GM23338 (cell line): ENCODE measurements at places on chromosomes 7 and 10.

GRCh38 chr10:36488579-36488978 lies 636.8 kb upstream of the ANKRD30A start:
- DNase-seq, result no peak

DNA sequence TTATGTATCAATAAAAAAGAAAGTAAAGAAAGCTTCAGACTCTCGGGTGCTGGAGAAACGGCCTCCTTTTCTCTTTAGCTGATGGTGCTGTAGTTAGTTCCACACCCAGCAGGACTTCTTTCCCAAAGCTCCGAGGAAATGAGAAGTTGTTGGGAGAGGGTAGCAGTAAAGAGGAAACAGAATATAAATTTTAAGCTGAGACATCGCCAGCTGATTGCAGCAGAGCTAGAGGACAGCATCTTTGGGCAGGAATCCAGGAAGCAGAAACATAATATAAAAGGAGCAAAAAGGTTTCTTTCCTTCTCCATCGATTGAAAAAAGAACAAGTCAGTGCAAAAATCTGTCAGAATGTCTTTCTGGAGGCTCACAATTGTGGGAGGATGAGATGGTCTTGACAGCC lies 616.9 kb upstream of the FOXK1 start:
- DNase-seq, result no peak

DNA sequence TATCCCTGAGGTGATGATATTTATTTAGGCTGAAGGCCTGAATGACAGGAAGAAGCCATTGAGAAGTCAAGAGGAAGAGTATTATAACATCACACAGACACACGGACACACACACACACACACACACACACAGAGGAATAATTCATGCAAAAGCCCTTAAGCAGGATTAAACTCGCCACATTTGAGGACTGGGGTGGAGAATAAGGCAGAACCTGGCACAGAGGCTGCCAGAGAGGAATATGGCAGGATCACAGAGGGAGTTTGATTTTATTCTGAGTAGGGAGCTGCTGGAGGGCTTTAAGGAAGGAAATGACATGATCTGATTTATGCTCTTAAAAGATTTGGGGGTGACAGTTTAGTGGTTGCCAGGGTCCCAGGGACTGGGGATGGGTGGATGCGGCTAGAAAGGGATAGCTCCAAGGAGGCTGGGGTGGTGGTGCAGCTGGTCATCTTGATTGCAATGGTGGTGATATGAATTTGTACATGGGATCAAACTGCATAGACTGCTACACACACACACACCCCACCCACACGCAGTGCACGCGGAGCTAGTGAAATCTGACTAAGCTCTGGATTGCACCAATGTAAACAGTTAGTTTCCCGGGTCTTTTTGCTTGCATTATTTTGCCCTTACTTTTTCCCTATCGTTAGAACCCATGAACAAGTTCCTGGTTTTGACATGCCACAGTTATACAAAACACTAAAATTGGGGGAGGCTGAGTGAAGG lies 11.2 kb downstream of the SMURF1 start:
- no peak for DNase-seq

DNA sequence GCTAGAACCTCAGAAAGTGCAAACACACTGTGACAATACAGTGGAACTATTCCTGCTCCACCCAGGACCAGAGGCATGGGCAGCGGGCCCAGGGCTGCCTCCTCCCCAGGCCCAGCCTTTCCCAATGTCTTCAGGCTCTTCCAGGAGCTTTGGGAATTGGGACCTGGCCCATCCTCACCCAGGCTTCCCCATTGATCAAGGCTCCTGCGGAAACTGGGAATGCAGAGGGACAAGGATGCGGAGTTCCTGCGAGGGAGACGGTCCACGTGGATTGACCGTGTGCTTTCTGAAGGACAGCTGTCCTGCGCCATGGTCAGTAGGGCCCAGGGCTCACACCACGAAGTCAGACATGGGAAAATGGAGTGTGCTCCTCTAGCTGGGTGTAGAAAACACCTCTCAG lies 56.6 kb downstream of the CSGALNACT2 start:
- no peak for DNase-seq

DNA sequence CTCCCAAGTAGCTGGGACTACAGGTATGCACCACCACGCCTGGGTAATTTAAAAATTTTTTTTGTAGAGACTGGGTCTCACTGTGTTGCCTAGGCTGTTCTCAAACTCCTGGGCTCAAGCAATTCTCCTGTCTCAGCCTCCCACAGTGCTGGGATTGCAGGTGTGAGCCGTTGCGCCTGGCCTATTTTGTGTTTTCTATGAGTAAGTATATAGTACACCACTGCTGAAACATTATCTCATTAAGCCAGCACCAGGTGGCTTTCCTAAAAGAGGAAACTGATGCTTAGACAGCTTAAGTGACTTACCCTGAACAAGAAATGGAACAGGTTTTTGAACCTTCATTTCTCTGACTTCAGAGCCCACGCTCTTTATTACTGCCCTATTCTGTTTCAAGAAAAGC lies 7.8 kb upstream of the PTPN12 start:
- DNase-seq, result no peak

DNA sequence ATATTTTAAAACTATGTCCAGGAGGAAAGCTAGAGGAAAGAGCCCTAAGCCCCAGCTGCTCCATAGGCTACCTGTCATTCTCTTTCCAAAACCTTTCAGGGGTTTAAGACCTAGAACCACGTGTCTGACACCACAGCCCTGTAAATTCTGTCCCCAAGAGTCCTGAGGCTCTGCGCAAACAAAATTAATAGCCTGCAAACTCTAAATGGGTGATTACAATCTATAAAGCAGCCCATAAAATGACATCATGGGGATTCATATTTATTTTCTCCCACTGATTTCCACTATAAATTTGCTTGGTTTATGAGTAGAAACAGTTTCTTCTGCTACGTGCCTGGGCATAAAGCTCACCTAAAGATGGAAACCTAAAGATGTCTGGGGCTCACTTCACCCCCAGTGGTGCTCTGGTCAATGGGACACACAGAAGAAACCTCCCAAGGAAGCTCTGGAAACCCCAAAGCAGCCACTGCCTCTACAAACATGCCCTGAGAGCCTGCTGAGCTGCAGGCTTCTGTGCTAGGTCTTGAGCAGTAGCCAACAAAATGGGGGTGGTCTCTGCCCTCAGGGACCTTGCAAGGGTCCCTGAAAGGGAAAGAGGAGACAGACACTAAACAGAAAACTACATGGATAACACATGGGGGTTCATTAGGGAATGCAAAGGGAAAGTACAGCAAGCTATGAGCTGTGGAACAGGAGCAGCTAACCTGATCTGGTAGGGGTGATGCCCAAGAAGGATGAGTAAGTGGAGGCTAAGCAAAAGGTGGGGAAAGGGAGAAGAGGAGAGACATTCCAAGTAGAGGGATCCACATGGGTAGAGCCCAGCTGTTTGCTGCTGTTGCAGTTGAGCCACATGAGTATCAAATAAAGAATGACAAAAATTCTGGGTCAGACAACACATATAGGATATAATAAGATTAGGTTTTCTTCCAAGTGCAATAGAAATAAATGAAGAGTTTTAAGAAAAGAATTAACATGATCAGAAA lies 331.7 kb downstream of the KCNMA1 start:
- DNase-seq, result no peak

DNA sequence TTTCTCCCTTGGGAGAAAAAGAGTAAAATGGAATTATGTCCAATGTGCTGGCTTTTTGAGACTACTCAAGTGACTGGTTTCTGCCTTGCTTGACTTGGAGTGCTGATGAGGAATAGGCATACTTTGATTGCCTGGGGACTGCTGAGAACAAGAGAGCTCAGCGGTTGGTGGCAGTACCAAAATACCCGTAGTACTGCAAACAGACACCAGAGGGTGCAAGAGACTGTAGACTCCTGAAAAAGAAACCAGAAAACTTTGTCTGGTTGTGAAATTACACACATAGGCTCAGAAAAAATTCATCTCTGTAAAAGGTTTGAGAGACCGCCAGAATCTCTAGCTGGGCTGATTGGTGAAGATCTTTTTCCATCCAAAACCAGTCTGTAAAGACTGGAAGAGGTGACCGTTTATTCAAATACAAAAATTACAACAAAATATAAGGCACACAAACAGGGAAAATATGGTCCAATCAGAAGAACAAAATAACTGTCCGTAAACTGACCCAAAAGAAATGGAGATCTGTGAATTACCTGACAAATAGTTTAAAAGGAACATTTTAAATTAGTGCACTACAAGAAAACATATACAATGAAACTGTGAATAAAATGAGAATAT lies 18.5 kb downstream of the BICC1 start:
- peak; percentile 86 for DNase-seq

DNA sequence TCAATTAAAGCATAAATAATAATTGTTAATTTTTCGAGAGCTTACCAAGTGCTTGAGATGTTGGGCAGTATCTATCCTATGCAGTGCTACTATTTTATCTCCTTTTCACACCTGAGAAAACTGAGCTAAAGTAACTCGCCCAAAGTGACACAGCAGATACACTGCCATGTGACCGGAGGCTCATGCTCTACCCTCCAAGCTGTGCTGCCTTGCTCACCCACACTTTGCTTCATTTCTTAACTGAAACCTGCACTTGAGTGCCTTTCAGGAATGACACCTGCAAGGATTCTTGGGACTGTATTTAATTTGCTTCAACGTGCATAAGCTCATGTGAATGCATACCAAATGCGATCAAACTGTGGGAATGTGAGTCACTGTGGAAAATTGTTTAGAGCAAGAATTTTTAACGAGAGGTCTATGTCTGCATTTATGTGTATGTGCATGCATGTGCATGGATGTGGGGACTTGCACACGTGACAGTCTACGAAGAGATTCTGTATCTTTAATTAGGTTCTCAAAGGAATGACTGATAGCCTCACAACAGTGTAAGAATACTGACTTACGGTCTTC lies 119.2 kb downstream of the ADCYAP1R1 start:
- no peak for DNase-seq

DNA sequence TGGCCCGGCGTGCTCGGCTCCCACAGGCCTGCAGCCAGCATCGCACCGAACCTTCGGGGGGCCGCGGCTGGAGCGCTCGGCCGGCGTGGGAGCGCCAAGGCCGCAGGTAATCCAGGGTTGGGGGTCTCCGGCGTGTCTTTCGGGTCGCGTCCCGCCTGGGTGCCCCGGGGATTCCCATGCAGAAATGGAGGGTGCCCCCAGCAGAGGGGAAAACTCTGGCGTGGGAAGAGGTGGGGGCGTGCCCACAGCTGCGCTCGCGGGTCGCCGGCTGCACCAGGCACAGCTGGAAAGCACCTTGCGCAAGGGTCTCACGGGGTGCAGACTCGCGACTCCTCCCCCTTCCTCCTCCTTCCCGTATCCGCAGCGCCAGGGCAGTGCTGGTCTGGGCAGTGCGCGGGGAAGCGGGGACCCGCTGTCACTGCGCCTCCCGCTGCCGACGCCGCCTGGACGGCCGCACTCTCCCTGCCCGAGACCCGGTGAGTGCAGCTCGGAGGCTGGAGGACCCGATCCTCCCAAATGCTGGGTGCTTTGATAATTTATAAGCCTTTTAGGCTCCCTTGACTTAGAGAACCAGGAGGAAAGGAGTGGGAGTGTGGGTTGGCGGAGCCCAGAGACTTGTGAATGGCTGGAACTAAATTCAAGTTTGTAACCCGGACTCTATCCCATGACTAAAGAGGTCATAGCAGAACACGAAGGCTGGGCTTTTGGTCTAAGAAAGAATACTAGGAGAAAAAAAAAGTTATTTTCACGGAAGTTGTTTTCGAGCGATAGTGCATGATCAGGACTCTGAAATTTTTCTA lies 489 bp downstream of the MAP3K8 start:
- peak; percentile 79 for DNase-seq

GRCh38 chr7:113722006-113722405 lies 196.8 kb downstream of the PPP1R3A start:
- no peak for DNase-seq

DNA sequence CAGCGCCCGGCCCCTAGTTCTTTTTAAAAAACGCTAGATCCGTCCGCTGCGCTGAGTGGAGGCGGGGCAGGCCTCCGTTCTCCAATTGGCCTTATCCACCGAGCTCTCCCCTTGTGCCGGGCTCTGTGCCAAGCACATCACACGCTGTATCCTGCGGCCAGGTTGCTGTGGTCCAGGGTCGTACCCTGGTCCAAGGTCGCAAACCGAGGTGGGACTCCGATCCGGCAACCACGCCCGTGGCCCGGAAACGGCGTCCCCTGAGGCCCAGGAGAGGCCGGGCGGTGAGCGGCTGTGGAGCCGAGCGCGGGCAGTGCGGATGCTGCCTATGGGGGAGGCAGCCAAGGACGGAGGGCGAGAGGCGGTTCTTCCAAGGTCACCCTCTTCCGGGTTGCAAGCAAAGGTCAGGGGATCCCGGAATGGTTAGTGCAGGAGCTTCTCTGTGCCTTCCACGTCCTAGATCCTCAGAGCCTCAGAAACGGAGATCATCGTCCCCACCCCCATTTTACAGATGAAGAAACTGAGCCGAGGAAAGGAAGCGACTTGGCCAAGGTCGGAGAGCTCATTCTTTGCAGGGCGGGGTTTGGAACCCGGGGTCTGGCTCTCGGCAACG lies 72.4 kb upstream of the LRRC4 start:
- peak; percentile 67 for DNase-seq

GRCh38 chr7:79454361-79454960 lies 994 bp upstream of the MAGI2 start:
- DNase-seq, result peak; percentile 52
